ENCODE measurements at places on chromosomes 5 and 9. TPM values are rescaled to one million over a fixed set of nuclear protein-coding genes. Genes with fewer than 3 reads are reported as not detected.

- no peak overlapping the region for H3K27ac ChIP-seq
- no peaks in the 10 kb centered on the region for H3K36me3 ChIP-seq
- no peaks in the 10 kb centered on the region for H3K27me3 ChIP-seq
- DNase-seq: no peak
- H3K4me1 ChIP-seq: peaks cover 12% of the 10 kb centered on the region
Measured at GRCh38 chr9:13032585-13032984, 246.9 kb downstream of the MPDZ start.

DNA sequence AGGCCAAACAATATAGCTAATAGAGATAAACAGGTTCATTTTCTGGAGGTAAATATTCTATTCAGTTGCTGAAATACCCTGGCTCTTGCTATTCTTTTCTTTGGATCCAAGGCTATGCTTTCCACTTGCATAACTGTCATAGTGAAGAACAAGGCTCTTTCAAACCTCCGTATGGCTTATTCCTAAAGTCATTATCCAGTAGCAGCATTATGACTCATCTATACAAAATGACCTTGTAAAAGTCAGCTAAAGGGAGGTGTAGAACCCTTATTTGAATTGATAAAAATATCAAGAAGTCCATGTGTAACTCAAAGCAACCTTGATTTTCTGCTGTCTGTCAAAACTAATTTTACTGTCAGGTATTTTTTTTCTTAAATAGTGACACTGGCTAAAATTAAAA lies 447.8 kb downstream of the PLK2 start:
- no peak for DNase-seq
- H3K27me3 ChIP-seq: no peaks in the 10 kb centered on the region
- H3K4me3 ChIP-seq: no peak overlapping the region

GRCh38 chr9:77977210-77977611 lies 54.4 kb downstream of the GNAQ start:
- H3K27me3 ChIP-seq: no peaks in the 10 kb centered on the region
- H3K4me3 ChIP-seq: no peak overlapping the region
- H3K36me3 ChIP-seq: no peaks in the 10 kb centered on the region
- H3K4me1 ChIP-seq: peaks cover 32% of the 10 kb centered on the region
- DNase-seq: peak; percentile 79

DNA sequence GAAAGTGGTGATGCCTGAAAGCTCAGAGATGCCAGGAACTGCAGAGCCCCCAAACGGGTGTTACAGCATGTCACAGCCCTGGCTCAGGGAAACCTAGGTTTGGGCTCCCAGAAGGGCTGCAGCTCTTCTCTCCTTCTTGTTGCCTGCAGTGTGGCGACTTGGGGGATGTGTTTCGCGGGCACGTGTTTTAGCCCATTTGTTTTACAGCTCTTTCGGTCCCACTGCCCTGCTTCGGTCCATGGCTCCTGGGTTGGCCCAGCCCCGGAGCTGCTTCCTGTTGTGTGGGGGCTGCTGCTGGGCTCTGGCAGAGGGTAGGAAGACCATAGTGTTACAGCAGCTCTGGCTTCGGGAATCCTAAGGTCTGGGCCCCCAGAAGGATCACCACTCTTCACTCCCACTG lies 222.9 kb upstream of the RIOK2 start:
- no peak overlapping the region for H3K27ac ChIP-seq
- no peaks in the 10 kb centered on the region for H3K36me3 ChIP-seq
- no peak overlapping the region for H3K4me3 ChIP-seq
- no peak for DNase-seq

GRCh38 chr9:136197084-136197875 lies 7.6 kb downstream of the LHX3 start:
- H3K36me3 ChIP-seq: no peaks in the 10 kb centered on the region
- peaks cover 11% of the 10 kb centered on the region for H3K27me3 ChIP-seq
- no peak overlapping the region for H3K27ac ChIP-seq
- no peaks in the 10 kb centered on the region for H3K4me1 ChIP-seq
- DNase-seq: no peak

DNA sequence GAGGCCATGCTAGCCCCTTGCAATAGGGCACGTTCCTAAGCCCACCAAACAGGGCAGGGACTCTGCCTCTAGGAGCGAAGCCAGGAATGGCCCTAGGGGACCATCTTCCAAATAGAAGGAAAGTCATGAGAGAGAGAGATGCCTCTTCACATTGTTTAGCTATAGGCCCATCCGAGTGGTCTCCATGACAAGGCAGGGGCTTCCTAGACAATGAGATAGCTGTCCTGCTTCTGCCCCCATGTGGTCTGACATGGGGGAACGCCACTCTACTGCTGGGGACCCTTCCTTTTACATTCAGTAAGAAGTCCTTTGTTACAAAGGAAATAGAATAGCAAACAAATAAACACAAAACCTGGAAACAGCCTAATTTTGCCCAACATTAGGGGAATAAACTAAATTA lies 17.9 kb upstream of the KIF4B start:
- DNase-seq: no peak
- H3K27me3 ChIP-seq: no peaks in the 10 kb centered on the region
- H3K36me3 ChIP-seq: no peaks in the 10 kb centered on the region
- no peak overlapping the region for H3K27ac ChIP-seq

DNA sequence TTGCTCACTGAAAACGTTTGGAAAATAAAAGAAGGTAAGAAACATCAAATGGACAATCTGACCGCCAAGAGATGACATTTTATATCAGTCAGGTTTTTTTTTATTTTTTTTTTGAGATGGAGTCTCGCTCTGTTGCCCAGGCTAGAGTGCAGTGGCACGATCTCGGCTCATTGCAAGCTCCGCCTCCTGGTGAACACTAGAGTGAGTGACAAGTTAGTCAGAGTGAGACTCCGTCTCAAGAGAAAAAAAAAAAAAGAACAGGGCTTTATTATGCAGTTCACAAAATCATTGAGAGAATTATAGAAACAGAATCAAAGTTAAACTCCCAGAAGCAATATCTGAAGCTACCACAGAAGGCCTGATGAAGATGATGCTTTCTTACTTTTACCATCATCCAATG lies 70.1 kb downstream of the DTWD2 start:
- no peaks in the 10 kb centered on the region for H3K4me1 ChIP-seq
- no peak overlapping the region for H3K27ac ChIP-seq
- H3K36me3 ChIP-seq: no peaks in the 10 kb centered on the region
- H3K4me3 ChIP-seq: no peak overlapping the region
- no peaks in the 10 kb centered on the region for H3K27me3 ChIP-seq

GRCh38 chr5:78182838-78183237 lies 111.7 kb downstream of the AP3B1 start:
- H3K27me3 ChIP-seq: no peaks in the 10 kb centered on the region
- no peak for DNase-seq
- H3K4me3 ChIP-seq: no peak overlapping the region
- H3K4me1 ChIP-seq: no peaks in the 10 kb centered on the region
- no peak overlapping the region for H3K27ac ChIP-seq

GRCh38 chr9:73210886-73211666 lies 59.4 kb downstream of the ANXA1 start:
- H3K4me3 ChIP-seq: no peak overlapping the region
- no peaks in the 10 kb centered on the region for H3K27me3 ChIP-seq
- no peak overlapping the region for H3K27ac ChIP-seq
- DNase-seq: no peak
- H3K4me1 ChIP-seq: no peaks in the 10 kb centered on the region

- no peak for DNase-seq
- H3K4me3 ChIP-seq: no peak overlapping the region
- H3K27ac ChIP-seq: no peak overlapping the region
- peaks cover 6% of the 10 kb centered on the region for H3K27me3 ChIP-seq
- H3K4me1 ChIP-seq: no peaks in the 10 kb centered on the region
- H3K36me3 ChIP-seq: no peaks in the 10 kb centered on the region
Measured at GRCh38 chr5:107630184-107630583, 40.6 kb downstream of the EFNA5 start.

- H3K27me3 ChIP-seq: no peaks in the 10 kb centered on the region
- H3K36me3 ChIP-seq: no peaks in the 10 kb centered on the region
- H3K27ac ChIP-seq: no peak overlapping the region
- no peak for DNase-seq
- no peak overlapping the region for H3K4me3 ChIP-seq
Measured at GRCh38 chr9:106657926-106658325, 205.0 kb upstream of the ZNF462 start.

DNA sequence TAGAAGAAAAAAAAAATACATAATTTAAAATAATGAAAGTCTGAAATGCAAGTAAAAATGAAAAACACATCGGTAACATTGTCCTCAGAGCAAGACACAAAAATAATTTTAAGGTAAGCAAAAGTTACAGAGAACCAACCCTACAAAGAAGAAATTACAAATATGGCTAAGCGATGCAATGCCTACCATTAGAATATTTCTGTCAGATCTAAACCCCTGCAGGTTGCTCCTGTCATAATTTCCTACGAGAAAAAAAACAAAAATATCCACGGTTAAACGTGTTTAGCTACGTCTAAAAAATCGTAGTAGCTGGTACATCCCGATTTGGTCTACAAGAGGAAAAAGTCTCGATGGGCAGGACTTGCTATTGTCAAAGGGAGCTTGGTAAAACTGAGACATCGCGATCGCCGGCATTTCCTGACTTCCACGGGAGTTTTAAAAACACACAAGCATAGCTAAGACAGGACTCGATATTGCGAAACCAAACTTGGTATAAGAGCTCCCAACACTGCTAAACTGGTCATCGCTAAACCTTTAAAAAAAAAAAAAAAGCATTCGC lies 1.1 kb upstream of the ANXA2R start:
- no peak for DNase-seq
- H3K4me1 ChIP-seq: peaks cover 17% of the 10 kb centered on the region
- peak overlapping the region; percentile 72 for H3K4me3 ChIP-seq
- H3K27me3 ChIP-seq: no peaks in the 10 kb centered on the region
- peak overlapping the region; percentile 82 for H3K27ac ChIP-seq

GRCh38 chr5:142301540-142301939 lies 23.3 kb downstream of the SPRY4 start:
- peaks cover 28% of the 10 kb centered on the region for H3K4me1 ChIP-seq
- H3K27ac ChIP-seq: no peak overlapping the region
- no peak overlapping the region for H3K4me3 ChIP-seq
- H3K36me3 ChIP-seq: no peaks in the 10 kb centered on the region
- H3K27me3 ChIP-seq: no peaks in the 10 kb centered on the region

- H3K27me3 ChIP-seq: no peaks in the 10 kb centered on the region
- no peaks in the 10 kb centered on the region for H3K36me3 ChIP-seq
- H3K4me1 ChIP-seq: no peaks in the 10 kb centered on the region
- H3K4me3 ChIP-seq: no peak overlapping the region
Measured at GRCh38 chr5:132447196-132447595, 43.4 kb downstream of the IRF1 start.

DNA sequence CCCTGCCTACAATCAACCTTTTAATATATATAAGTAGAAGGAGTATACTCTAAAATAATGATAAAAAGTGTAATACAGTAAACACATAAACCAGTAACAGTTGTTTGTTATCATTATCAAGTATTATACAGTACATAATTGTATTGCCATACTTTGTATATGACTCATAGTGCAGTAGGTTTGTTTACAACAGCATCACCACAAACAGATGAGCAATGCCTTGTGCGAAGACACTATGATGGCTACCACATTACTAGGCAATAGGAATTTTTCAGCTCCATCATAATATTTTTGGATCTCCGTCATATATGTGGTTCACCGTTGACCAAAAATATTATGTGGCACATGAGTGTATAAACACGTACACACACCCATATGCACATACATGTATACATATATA lies 69.7 kb upstream of the APC start:
- no peaks in the 10 kb centered on the region for H3K36me3 ChIP-seq
- H3K4me1 ChIP-seq: no peaks in the 10 kb centered on the region
- H3K4me3 ChIP-seq: no peak overlapping the region
- H3K27me3 ChIP-seq: no peaks in the 10 kb centered on the region
- H3K27ac ChIP-seq: no peak overlapping the region

- H3K27ac ChIP-seq: no peak overlapping the region
- H3K4me1 ChIP-seq: no peaks in the 10 kb centered on the region
- H3K27me3 ChIP-seq: peaks cover 8% of the 10 kb centered on the region
- H3K36me3 ChIP-seq: no peaks in the 10 kb centered on the region
Measured at GRCh38 chr5:116038817-116039216, 6.5 kb downstream of the ARL14EPL start.

- no peak for DNase-seq
- no peak overlapping the region for H3K27ac ChIP-seq
- H3K4me3 ChIP-seq: no peak overlapping the region
- H3K4me1 ChIP-seq: peaks cover 29% of the 10 kb centered on the region
- H3K36me3 ChIP-seq: no peaks in the 10 kb centered on the region
- no peaks in the 10 kb centered on the region for H3K27me3 ChIP-seq
Measured at GRCh38 chr9:130543368-130543767, 36.0 kb upstream of the FUBP3 start.

The PCDHA10 gene
- total RNA-seq: not detected

The PTGER4 gene
- 0.11 TPM for total RNA-seq

The RIOK2 gene
- 74.0 TPM for total RNA-seq

The LRRC19 gene
- total RNA-seq: not detected

The CARTPT gene
- total RNA-seq: not detected

The ATOX1 gene
- total RNA-seq: 124 TPM

The RASGRF2 gene
- total RNA-seq: 23.6 TPM

Measured in HepG2 (cell line).